Nucleus accumbens (tissue), 56 donors: ENCODE measurements at places on chromosomes 6 and 20.

GRCh38 chr6:54135665-54136369 is 24.6 kb downstream of the MLIP start:
- DNase-seq = no peak

- peak; percentile 3 for DNase-seq
These were observed 90.0 kb upstream of the BACH2 start for GRCh38 chr6:90386399-90387382.

DNA sequence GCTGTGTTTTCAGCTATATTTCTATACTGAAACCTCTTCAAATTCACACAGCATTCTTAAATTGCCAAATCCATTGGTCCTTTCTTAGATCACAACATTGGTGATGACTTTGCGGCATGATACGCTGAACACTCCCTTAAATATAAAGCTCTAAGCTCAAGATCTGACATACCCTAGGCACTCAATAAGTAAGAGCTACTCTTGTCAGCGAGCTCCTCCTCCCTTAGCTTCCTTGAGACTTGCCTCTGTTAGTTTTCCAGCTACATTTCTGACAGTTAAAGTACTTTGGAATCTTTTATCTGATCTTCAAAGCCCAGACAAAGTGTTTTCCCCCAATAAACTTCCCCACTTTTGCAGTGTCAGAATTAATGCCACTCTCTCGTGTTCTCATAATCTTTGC is 117.0 kb downstream of the HIVEP2 start:
- DNase-seq = no peak

GRCh38 chr6:66238851-66239250 is 531.8 kb upstream of the EYS start:
- DNase-seq = no peak

DNA sequence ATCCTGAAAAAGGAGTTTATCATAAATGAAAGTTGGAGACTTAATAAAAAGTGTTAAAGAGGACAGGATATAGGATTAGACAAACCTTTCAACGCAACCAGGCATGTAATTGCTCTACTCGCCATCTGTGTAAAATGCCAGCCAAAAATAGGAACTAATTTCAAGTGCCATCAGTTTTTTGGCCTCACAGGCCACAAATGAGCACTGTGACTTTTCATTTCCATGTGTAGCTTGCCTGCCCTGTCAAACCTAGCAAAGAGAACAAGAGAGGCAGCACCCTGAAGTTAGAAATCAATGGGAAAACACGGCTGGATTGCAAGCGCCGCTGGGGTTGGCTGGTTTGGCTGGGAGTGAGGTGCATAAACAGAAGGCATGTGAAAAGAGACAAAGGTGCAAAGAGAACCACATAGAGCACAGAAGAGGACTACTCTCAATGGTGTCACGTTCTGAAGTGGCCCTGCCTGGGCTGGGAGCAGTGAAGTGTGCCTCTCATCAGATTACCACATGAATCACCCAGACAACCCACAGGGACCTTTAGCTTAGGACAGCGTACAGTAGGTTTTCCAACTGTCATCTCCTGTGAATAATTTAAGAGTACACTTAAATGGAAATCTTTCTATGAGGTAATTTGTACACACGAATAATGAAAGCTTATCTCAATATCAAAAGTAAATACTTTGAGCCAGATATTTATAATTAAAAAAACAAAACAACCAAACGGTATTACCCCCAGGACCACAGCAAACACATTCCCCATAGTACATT is 78.0 kb upstream of the NHSL1 start:
- DNase-seq = no peak

GRCh38 chr6:83442752-83443151 is 11.9 kb upstream of the ME1 start:
- no peak for DNase-seq

- DNase-seq = no peak
These were observed 191.4 kb upstream of the FAM83B start for GRCh38 chr6:54655162-54655561.

DNA sequence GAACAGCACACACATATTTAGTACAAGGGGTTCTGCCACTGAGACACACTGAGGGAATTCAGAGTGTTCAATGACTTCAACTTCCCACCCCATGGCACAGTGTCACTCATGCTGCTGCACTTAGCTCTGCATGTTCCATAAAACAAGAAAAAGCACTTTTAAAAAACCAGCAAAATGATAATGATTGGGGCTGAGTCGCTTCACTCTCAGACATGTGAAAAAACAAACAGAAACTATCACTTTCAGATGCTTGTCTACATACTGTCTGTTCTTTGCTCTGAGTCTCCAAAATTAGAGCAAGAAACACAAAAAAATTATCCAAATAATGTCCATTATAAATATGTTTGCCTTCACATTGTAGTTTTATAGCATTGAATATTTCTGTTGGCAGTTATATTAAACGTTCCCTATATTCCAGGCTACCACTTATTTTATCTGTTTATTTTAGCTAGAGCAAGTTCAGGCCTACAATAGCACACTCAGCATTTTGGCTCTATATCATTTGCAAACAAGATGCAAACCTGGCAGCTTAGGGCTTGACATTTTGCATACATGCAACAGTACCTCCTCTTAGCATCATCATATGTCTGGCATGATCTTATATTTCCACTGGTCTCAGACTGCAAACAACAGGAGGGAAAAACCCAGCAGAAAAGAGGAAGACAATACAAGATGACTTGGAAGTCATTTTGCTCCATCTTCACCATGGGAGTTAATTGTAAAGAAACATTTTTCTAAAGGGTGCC is 398.8 kb downstream of the HACE1 start:
- no peak for DNase-seq

GRCh38 chr20:327186-328026 is 2.1 kb downstream of the SOX12 start:
- peak; percentile 79 for DNase-seq

- no peak for DNase-seq
These were observed 27.2 kb upstream of the EFHC1 start for GRCh38 chr6:52392944-52393343.

GRCh38 chr6:64252256-64252655 is 616.7 kb downstream of the PHF3 start:
- no peak for DNase-seq

DNA sequence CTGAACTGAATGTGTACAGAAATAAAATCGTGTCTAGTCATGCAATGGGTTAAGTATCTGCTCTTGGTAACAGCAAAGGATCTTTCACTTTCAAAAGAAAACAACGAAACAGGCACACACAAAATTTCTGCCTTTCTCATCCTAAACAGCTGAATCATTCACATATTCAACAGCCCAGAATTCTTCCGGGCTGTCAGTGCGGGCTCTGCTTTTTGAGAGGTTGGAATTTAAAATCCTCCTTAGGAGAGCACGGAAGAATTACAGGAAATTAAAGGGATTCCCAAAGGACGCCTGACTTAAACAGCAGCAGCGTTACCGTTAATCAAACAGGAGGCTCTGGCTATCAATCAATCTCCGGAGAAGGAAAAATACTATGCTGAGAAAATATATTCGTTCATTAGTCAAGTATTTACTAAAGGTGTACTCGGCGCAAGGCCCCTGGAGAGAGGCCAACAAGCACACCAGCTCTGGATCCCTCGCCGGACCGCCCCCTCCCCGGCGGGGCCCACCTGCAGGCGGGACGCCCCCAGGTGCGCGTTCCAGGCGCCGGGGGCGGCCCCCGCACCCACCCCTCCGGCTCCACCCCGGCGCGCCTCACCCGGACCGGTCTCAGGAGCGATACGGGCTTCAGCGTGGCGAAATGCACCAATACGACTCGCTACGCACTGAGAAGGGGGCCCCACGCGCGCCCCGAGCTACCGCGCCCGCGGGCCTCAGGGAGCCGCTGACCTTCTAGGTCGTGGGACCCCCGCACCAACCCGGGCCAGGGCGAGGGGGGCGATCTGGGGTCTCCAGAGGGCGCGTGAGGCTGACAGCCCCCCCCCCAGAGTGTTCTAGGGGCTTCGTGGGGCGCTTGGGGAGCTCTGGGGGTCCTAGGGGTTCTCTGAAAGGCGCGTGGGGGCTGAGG is 1.0 kb downstream of the NAPB start:
- DNase-seq = peak; percentile 32

DNA sequence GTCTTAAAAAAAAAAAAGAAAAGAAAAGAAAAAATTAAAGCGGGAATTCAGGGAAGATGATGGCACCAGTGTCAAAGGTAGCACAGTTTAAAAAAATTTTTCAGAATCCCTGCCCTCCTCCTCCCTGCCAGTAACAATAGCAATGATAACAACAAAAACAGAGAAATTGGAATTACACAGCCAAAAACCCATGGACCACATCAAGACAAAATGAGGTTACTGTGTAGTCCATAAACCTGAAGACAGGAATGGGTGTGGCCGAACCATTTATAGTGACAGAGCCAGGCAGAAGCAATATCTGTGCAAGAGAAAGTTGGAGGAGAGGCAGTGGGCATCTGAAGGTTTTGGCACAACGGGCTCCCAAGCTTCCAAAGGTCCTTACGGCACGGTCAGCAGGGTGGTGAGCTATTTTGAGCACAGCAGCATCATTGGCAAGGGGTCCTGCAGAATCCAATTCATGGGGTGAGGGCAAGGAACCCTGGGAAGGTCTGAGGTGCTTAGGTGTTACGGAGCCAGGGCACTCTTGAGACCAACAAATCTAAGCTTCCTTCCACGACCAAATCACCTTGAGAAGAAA is 202.3 kb downstream of the GMPR start:
- no peak for DNase-seq

GRCh38 chr20:23445596-23446217 is 6.2 kb downstream of the CSTL1 start:
- no peak for DNase-seq

- no peak for DNase-seq
These were observed 2.5 kb upstream of the FASTKD5 start for GRCh38 chr20:3162080-3162611.

- no peak for DNase-seq
These were observed 23.9 kb downstream of the CLDN20 start for GRCh38 chr6:155287762-155288161.

DNA sequence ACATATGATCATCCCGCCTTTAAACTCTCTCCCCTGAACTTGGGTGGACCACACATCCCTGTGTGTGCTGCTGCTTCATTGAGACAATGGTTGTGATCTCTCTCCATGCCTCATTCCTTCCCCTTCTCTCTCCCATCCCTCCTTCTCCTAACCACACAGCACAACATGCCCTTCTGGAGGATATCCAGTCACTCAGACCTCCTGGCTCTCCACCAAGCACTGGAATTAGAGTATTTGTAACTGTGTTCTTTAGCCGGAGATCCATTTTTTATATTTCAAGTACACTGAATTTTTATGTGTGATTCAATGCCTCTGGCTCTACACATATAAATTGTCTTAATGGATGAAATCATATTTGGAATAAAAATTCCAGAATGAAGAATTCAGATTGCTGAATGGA is 287.4 kb downstream of the EYA4 start:
- no peak for DNase-seq

DNA sequence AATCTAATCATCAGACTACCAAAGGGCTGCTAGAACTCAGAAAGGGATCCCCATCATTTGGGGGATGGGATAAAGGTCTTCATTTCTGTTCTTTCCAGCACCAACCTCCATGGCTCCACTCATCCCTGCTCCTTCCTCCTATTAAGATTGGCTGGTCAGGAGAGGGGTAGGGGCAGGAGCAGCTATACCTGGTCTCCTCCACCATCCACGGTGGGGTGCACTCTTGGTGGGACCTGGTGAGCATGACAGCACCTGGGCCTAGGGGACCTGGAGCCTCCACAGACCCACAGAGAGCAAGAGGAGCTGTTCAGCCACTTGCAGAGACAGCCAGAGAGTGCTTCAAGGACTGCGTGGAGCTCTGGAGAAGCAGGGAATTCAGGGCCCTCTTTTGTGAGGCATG is 6.1 kb upstream of the ULBP2 start:
- DNase-seq = no peak

DNA sequence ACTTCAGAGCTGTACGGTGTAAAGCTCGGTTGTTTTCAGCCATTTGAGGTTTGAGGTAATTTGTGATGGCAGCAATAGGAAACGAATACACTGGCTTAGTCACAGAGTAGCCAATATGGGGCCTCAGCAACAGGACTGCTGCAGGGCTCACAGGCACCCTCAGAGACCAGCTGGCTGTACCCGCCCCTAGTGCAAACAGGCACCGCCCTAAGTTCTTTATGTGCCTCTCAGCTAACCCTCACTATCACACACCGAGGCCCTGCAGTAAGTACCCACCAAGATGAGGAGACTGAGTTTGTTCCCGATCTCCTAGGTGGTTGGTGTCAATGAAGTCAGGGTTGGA is 11.2 kb upstream of the SERPINB9 start:
- no peak for DNase-seq

- no peak for DNase-seq
These were observed 32.8 kb upstream of the HBS1L start for GRCh38 chr6:135087403-135087802.

- DNase-seq = no peak
These were observed 236.5 kb upstream of the AFDN start for GRCh38 chr6:167590193-167590592.

GRCh38 chr6:38099221-38099620 is 279.7 kb downstream of the ZFAND3 start:
- no peak for DNase-seq

DNA sequence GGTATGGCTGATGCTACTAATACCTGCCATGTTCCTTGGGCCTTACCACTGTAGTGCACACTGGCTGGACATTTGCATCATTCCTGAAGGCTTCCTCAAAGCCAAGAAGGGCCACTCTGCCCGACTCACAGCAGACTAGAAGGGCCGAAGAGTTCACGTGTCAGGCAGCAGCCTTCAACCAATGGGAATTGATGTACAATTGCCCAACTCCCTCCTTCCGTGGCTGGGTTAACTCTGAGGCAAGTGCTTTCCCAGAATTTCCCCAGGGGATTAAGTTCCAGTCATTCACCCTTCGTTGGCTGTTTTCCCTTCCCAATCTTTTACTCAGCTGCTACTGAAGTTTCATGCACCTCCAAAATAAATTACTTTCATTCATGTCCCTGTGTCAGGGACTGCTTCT is 29.8 kb downstream of the PSMB9 start:
- DNase-seq = no peak

DNA sequence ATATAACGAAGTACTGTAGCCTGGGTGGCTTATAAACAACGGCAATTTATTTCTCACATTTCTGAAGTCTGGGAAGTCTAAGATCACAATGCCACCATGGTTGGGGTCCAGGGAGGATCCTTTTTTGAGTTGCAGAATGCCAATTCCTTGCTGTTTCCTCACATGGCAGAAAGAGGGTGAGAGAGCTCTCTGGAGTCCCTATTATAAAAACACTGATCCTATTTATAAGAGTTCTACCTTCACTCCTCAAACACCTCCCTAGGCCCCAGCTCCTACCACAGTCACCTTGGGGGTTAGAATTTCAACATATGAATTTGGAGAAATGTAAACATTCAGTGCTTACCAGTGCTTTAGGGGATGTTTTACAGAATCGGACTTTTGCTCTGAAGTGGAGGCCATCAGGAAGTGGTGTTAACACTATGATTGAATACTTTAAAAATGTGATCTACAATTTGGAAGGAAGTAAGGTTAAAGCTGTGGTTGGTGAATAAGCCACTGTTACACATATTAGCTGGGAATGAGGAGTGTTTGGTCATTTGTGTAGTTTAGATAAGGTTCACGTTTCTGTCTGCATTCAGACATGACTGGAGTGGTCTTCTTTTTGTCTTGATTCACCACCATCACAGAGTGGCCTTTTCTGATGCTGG is 79.9 kb upstream of the SPTLC3 start:
- DNase-seq = no peak
